CD4-positive, alpha-beta memory T cell (primary cell): ENCODE measurements at places on chromosomes 1 and 21. TPM values are rescaled to one million over a fixed set of nuclear protein-coding genes. Genes with fewer than 3 reads are reported as not detected.

TAS1R1 gene
- polyA plus RNA-seq, result not detected

SYT14 gene
- not detected for polyA plus RNA-seq

GRCh38 chr21:29656504-29657239 lies 283.1 kb downstream of the GRIK1 start:
- H3K4me3 ChIP-seq, result no peak overlapping the region
- no peaks in the 10 kb centered on the region for H3K36me3 ChIP-seq
- H3K27ac ChIP-seq, result no peak overlapping the region
- H3K27me3 ChIP-seq, result no peaks in the 10 kb centered on the region
- DNase-seq, result no peak
- H3K4me1 ChIP-seq, result no peaks in the 10 kb centered on the region

DNA sequence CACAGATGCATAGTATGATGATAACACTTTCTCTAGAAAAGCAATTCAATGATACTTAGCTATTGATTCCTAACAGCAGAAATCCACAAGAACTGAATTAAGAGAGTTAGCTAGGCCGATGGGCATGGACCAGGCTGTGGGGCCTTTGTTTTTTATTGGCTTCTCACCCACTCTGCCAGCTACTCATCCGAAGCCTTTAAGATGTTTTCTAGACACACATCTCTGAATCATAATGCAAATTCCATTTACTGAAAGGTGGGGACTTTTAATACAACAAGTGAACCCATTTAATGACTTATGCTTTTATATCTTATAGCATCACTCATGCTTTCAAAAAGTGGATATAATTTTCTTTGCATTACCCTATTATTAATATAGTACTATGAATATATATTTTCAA lies 170.2 kb downstream of the RUNX1 start:
- no peak overlapping the region for H3K4me3 ChIP-seq
- H3K36me3 ChIP-seq, result peaks cover 28% of the 10 kb centered on the region
- no peak for DNase-seq
- H3K27ac ChIP-seq, result no peak overlapping the region
- H3K27me3 ChIP-seq, result no peaks in the 10 kb centered on the region

- no peak for DNase-seq
- no peak overlapping the region for H3K27ac ChIP-seq
- H3K27me3 ChIP-seq, result no peaks in the 10 kb centered on the region
Measured at GRCh38 chr1:5758000-5758858, 234.0 kb downstream of the NPHP4 start.

- H3K4me1 ChIP-seq, result peaks cover 8% of the 10 kb centered on the region
- H3K36me3 ChIP-seq, result no peaks in the 10 kb centered on the region
- H3K27ac ChIP-seq, result no peak overlapping the region
- no peaks in the 10 kb centered on the region for H3K27me3 ChIP-seq
- H3K4me3 ChIP-seq, result no peak overlapping the region
Measured at GRCh38 chr1:27166351-27166802, 11.5 kb upstream of the SLC9A1 start.

DNA sequence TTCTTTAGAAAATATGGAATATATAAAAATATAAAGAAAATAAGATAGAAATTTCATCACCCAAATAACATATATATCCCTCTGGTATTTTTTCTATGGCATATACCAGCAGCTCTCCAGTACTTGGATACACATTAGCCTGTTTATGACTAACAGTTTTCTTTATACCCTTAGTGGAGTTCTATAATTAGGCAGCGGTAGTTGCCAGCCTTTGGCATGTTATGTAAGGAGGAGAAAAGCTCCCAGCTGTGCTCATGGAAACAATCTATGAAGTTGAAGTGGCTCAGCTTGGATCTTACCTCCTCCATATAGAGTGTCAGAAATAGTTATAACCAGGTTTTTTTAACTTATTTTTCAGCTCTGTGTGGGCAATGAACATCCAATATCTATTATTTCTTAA lies 1636.8 kb downstream of the AMY1C start:
- H3K4me3 ChIP-seq, result no peak overlapping the region
- H3K27ac ChIP-seq, result no peak overlapping the region
- no peaks in the 10 kb centered on the region for H3K4me1 ChIP-seq
- no peaks in the 10 kb centered on the region for H3K27me3 ChIP-seq
- H3K36me3 ChIP-seq, result no peaks in the 10 kb centered on the region
- no peak for DNase-seq

DNA sequence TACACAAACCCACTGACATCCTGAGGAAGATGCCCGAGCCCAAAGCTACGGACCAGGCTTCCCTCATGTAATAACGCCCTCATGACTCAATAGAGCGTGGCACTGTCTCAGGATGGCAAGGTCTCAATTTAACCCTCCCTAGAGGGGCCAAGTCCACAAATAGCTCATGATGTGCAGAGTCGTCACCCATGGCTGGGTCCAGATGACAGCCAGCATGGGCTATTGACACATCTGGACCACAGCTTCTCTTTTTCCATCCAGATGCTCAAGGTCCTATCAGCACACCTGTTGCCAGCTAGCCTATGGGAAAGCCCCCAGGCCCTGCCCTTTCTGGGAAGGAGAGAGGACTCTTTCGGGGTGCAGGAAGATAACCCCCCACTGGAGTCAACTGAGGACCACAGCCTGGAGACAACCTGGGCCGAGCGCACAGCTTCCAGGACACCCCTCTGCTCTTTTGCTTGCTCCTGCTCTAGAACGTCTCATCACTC lies 2.8 kb downstream of the LAPTM5 start:
- no peaks in the 10 kb centered on the region for H3K27me3 ChIP-seq
- DNase-seq, result no peak
- peak overlapping the region; percentile 92 for H3K27ac ChIP-seq
- H3K36me3 ChIP-seq, result peaks cover 4% of the 10 kb centered on the region
- H3K4me3 ChIP-seq, result peak overlapping the region; percentile 96
- H3K4me1 ChIP-seq, result peaks cover 84% of the 10 kb centered on the region

- peak; percentile 53 for DNase-seq
- H3K27ac ChIP-seq, result no peak overlapping the region
- H3K4me1 ChIP-seq, result no peaks in the 10 kb centered on the region
- no peak overlapping the region for H3K4me3 ChIP-seq
- no peaks in the 10 kb centered on the region for H3K27me3 ChIP-seq
Measured at GRCh38 chr21:36209626-36210171, 53.1 kb downstream of the DOP1B start.

DNA sequence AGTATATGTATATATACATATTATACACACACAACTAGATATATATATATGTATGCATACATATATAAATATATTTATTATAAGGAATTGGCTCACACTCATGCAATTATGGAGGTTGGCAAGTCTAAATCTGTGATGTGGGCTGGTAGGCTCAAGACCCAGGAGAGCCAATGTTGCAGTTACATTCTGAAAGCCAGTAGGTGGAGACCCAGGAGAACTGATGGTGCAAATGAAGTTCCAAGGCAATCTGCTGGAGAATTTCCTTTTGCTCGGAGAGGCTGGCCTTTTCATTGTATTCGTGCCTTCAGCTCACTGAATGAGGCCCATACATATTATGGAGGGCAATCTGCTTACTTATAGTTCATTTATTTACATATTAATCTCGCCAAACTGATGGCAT lies 9.4 kb downstream of the IVL start:
- H3K4me1 ChIP-seq, result no peaks in the 10 kb centered on the region
- H3K27ac ChIP-seq, result no peak overlapping the region
- H3K4me3 ChIP-seq, result no peak overlapping the region

DNA sequence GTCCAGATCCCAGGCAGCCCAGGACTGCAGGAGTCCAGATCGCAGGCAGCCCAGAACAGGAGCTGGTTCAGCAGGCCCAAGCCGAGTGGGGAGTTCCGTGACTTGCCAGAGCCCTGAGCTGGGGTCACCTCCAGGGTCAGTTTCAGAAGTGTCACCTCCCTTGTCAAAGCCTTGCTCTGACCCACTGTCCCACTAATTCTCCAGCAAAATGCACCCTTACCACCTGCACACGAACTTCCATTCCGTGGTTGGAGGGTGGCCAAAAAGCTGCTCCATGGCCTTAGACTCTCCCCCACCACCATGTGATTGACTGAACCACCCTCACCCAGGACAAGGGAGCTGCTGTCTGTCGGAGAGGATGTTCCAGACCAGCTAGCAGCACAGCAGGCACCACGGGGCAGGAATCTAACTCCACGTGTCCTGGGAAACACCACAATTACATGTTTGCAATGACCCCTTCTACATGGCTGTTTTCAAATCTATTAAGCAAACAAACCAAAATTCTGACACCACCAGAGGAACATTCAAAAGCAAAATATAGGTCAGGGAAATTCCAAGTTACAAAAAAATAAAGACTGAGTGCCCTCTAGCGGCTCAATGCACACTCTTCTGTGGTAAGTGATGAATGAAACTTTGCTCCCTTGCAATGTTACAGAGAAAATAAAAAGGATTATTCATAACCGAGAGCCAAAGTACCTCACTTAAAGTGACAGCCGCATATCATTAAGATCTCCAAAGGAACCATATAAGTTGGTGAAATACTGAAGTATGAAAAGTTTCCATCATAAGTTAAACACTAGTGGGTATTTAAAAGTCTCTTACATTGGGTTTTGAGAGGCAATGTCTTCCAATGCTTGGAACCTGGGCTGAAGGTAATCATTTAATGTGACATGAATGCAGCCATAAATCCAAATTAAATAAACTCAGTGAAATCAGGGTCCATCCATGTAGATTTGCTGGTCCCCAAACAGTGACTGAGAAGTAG lies 76.3 kb downstream of the NPHP4 start:
- peaks cover 5% of the 10 kb centered on the region for H3K4me1 ChIP-seq
- no peaks in the 10 kb centered on the region for H3K27me3 ChIP-seq
- H3K27ac ChIP-seq, result no peak overlapping the region
- H3K4me3 ChIP-seq, result no peak overlapping the region

- DNase-seq, result no peak
- no peak overlapping the region for H3K27ac ChIP-seq
- H3K4me3 ChIP-seq, result no peak overlapping the region
- H3K27me3 ChIP-seq, result no peaks in the 10 kb centered on the region
Measured at GRCh38 chr1:226268421-226269124, 40.4 kb downstream of the LIN9 start.

DNA sequence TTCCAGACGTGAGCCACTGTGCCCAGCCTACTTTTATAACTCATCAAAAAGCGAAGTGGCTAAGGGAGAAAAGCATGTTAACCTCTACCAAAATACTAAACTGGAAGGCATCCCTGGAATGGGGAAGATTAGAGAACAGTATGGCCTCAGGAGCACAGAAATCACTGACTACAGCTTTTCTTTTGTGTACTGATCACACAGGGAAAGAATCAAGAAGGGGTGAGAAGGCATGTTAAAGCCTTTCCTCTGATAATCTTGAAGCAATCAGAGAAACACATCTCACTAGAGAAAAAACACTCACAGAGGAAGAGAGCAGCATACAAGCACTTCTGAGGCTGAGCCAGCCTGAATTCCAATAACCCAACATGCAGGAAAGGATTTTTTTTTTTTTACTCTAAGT lies 10.7 kb downstream of the PCAT6 start:
- H3K36me3 ChIP-seq, result no peaks in the 10 kb centered on the region
- no peaks in the 10 kb centered on the region for H3K27me3 ChIP-seq
- DNase-seq, result no peak
- no peaks in the 10 kb centered on the region for H3K4me1 ChIP-seq

GRCh38 chr21:46078322-46078977 lies 19.5 kb upstream of the COL6A2 start:
- no peak overlapping the region for H3K4me3 ChIP-seq
- no peaks in the 10 kb centered on the region for H3K27me3 ChIP-seq
- no peaks in the 10 kb centered on the region for H3K36me3 ChIP-seq
- DNase-seq, result no peak
- H3K27ac ChIP-seq, result no peak overlapping the region

- H3K27ac ChIP-seq, result no peak overlapping the region
- DNase-seq, result no peak
- H3K27me3 ChIP-seq, result no peaks in the 10 kb centered on the region
Measured at GRCh38 chr1:182754543-182755314, 34.8 kb upstream of the NPL start.

GRCh38 chr1:67840449-67840848 lies 7.2 kb upstream of the GNG12 start:
- DNase-seq, result no peak
- no peak overlapping the region for H3K27ac ChIP-seq
- no peak overlapping the region for H3K4me3 ChIP-seq
- no peaks in the 10 kb centered on the region for H3K4me1 ChIP-seq
- H3K27me3 ChIP-seq, result peaks cover 4% of the 10 kb centered on the region
